ENCODE measurements at places on chromosomes 13 and 19. TPM values are rescaled to one million over a fixed set of nuclear protein-coding genes. Genes with fewer than 3 reads are reported as not detected.
A peak's percentile ranks its signal among the peaks of the same experiment; 100 is the strongest.

Gene ARHGEF18
- 14.9 TPM for total RNA-seq

Gene CEACAM16
- total RNA-seq: not detected

- DNase-seq: no peak
Observed at GRCh38 chr13:91123456-91124127, 223.9 kb upstream of the MIR17HG start.

DNA sequence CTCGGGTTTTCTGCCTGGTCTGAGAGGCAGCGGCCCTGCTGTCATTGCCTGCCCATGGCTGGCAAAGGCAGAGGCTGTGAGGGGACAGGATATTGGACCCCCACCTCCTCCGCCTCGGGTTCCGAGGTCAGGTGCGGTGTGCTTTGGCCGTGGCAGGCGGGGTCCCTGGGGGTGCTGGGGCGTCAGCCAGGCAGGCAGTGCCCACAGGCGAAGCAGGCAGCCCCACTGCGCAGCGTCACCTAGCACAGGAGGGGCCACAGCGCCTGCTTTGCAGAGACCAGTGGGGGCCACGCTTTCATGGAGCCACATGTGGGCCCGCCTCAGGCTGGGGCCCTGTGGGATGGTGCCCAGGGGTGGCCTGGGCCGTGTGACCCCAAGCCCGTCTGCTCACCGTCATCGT lies 96.0 kb downstream of the KDM4B start:
- DNase-seq: no peak

DNA sequence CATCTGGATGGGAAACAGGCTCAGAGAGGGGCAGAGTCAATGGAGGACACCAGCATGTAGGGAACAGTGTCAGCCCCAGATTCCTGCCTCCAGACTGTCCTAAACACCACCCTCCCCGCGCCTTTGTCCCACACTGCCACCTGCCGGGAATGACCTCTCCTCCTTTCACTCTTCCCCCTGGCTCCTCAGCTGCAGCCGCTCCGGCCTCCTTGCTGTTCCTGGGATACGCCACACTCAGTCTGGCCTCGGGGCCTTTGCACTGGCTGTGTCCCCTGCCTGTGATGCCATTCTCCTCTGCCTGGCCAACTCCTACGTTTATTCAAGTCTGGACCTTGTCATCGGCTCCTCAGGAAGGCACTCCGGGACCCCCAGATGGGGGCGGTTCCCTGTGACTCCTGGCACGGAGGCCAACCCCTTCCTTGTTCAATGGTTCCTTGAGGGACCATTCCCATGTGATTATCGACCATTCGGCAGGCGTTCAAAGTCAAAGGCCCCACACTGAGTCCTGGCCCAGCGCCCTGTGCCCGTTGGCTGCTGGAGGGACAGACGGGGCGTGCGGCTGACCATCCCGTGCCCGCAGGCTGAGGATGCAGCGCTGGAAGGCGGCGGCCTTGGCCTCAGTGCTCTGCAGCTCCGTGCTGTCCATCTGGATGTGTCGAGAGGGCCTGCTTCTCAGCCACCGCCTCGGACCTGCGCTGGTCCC lies 15.8 kb downstream of the FUT6 start:
- DNase-seq: peak; percentile 53

DNA sequence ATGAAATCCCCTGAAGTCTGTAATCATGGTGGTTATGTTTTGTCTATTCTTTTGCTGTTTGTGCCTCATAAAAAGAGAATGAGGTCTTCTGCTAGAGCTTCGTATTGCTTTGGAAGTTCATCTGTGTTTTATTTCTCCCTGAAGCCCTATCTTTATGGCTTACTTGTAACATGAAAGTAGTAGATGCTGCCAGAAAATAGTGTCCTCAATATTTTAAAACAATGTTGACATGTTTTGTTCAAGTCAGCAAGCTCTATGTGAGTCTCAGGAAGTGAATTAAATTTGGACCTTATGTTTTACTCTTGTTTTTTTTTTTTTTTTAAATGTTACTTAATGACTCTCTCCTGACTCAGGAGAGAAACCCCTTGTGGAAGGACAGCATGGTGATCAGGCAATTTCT lies 130.5 kb downstream of the B3GLCT start:
- no peak for DNase-seq
